ENCODE measurements at places on chromosomes 12 and 14.

DNA sequence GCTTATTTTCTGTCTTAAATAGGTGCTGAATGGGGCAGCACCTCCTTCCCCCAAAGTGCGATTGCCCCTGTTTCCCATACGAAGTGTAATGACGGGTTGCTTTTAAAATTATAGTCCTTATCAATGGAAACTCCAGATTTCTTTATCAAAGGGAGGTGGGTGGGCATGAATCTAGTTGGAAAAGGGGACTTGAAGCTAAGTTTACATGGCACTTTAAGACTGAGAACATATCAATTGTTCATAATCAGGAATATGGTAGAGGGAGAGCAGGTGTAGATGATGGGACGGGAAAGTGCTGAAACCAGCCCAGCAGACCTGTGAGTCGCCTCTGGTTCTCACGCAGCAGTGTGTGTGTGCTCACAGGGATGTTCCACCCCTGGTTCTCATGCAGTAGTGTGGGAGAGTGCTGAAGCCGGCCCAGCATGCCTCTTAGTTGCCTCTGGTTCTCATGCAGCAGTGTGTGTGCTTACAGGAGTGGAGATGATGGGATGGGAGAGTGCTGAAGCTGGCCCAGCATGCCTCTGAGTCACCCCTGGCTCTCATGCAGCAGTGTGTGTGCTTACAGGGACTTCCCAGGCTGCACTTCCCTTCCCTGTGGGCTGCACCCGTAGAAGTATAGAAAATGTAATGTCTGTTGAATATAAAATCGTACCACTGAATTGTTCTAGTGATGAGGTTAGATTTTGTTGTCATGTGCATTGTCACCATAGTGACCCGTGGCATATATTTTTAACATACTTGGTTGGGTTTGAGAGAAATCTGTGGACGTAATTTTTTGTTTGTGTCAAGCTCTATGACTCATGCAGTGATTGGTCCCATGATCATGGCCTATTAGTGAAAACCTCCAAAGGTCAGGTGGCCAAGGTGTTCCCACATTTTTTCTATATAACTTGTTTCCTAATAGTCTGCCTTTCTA, 51.6 kb downstream of the GPATCH2L start:
- no peak for DNase-seq

GRCh38 chr12:114287821-114288525, 118.0 kb downstream of the TBX5 start:
- no peak for DNase-seq

DNA sequence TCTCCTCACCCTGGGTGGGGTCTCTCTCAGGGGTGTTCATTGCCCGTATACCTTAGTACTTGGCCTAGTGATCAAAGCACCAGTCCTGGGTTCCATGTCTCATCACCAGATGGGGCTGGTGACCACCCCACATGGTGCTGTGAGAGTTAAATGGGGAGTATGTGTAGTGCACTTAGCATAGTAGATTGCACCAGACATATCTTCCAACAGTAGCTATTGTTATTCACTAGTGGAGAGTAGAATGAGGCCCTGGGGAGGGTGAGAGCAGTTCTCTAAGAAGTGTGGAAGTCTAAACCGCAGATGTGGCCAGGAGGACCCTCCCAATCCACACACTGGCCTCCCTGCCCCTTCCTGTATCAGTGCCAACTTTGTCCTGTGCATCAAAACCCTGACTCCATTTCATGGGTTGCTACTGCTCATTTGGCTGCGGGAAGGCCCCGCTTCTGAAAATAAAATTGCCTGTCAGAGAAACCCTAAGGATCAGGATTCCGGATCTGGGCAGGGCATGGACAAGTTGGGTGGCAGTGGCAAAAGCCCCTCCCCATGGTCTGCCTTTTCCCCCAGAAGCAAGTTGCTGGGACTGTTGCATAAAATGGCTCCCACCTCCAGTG, 4.4 kb downstream of the CD9 start:
- no peak for DNase-seq

DNA sequence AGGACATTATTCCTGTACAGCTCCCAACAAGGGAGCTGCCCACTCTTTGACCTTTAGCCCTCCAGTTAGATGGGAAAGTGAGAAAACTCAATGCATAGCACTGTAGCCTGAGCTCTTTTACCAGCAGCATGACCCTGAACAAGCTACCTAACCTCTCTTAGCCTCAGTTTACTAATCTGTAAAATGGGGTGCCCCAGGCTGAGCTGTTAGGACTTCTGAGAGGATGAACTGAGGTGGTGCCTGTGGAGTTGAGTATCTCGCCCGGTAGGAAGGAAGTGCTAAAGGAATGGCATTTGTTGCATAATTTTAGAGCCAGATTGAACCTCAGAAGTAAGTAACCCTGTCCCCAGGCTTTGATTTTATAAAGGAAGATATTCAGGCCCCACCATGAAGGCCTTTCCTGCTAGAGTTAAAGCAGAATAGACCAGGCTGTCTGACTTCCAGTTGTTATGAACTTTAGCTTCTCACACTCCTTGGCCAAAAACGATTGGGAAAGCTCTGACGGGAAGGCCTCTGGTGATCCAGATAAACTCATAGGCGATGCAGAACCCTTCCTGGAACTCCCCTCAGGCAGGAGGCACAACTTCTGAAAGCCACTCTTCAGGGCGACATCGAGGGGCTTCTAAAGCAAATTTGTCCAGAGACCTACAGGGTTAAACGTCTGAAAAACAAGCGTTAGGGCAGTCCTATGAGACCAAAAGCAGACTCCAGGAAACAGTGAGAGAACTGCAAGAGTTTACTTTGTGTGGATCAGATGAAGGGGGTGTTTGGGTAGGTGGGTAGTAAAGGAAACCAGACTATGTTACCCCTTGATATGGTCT, 2.5 kb upstream of the SERPINA10 start:
- DNase-seq: no peak

GRCh38 chr14:56002342-56002741, 115.9 kb upstream of the PELI2 start:
- DNase-seq: no peak

- no peak for DNase-seq
Measured at GRCh38 chr14:99015833-99016232, 256.2 kb downstream of the BCL11B start.

DNA sequence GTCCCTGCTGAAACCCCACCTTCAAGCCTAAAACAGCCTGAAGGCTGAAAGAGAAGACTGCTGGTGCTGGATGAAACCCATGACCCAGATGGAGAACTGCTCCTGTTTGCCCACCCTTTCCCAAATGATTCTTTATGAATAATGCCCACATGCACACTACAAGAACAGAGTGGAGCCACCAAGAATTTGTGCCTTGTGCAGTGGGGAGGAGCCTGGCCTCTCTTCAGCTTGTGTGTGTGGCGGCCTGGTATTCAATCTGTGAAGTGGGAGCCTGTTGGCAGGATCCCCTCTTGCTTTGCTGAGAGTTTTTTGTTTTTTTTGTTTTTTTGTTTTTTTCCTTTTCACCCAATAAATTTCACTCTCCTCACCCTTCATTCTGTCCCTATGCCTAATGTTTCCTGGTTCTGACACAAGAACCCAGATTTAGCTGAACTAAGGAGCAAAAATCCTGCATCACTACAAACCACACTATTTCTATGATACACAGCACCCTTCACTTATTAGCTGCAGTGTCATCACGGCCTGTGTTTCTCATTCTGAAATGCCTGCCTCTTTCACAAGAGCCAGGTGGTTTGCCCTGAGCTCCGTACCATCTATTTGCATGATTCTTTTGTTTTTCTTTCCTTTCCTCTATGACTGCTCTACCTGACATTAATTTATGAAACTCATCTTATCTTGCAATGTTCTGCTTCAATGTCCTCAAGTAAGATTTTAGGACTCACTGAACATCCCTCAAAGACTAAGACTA, 585.5 kb upstream of the ATXN7L3B start:
- DNase-seq: no peak

- DNase-seq: no peak
Measured at GRCh38 chr12:27953348-27953747, 19.2 kb downstream of the PTHLH start.

DNA sequence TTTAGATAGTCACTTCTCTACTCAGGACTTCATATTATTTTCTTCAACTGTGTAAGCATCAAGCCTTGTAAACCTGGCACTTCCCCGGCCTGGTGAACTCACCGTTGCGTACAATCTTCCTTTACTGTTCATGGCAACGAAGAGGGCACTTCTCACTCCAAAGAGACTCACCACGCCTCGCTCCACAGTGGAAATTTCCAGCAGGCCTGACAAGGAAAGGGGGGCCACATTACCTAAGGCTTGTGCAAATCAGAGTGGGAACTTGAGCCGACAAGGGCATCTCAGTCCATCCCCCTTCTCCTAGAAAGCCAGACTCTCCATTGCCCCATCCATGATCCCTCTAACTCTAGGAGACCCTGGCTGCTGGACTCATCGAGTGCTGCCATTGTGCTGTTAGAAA, 1.6 kb downstream of the FGF6 start:
- no peak for DNase-seq

- DNase-seq: no peak
Measured at GRCh38 chr14:50025776-50026175, 90.6 kb downstream of the VCPKMT start.

- DNase-seq: no peak
Measured at GRCh38 chr12:123118497-123118896, 32.4 kb downstream of the PITPNM2 start.

GRCh38 chr12:125720961-125721360, 655.7 kb downstream of the AACS start:
- DNase-seq: no peak

- no peak for DNase-seq
Measured at GRCh38 chr12:3698218-3698974, 54.5 kb downstream of the CRACR2A start.

DNA sequence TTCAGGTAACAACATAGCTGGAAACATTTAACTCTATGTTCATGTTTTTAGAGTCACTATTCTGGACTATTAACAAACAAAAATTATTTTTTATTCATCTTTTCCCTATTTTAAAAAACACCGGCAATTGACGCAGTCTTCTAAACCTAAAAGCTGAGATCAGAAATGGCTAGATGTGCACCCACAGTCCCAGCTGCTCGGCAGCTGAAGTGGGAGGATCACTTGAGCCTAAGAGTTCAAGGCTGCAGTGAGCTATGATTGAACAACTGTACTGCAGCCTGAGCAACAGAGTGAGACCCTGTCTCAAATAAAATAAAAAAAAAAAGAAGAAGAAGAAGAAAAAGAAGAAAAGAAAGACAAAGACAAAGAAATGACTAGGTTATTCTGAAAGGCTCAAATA, 64.5 kb downstream of the PAX9 start:
- DNase-seq: no peak
